ENCODE measurements at places on chromosomes 12 and 14. TPM values are rescaled to one million over a fixed set of nuclear protein-coding genes. Genes with fewer than 3 reads are reported as not detected.
A peak's percentile ranks its signal among the peaks of the same experiment; 100 is the strongest.

DNA sequence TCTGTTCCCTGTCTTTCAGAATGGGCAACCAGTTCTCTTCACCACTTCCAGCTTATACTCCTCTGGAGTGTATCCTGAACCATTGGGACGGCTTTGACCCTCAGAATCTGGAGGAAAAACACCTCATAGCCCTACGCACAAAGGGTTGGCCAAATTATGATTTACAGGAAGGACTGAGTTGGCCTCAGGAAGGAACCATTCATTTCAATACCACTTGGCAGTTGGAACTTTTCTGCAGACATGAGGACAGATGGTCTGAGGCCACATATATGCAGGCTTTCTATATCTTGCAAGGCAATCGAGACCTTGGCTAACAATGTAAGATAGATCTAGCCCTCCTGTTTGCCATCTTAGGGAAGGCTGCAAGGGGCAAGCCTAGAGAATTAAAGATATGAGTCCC is 24.0 kb downstream of the CLECL1 start:
- no peak for DNase-seq

SERPINA10 gene
- not detected for total RNA-seq

RPGRIP1 gene
- total RNA-seq = not detected

DNA sequence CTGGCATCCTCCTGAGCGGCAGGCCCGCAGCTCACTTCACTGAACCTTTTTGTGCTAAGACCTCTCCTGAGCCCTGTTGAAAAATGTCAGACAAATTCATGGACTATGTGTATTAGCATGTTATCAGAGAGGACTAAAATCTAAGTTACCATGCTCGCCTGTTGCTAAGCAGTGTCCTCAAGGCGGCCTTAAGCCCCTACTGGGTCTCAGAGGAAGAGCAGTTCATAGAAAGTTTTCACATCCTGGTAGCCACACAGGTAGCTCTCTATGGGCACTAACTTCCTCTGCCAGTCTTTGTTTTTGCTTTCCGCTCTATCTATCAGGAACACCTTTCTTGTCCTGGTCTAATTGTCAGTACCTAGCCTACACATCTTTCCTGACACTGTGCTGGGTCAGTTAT is 306.6 kb upstream of the MIS18BP1 start:
- DNase-seq = no peak

DNA sequence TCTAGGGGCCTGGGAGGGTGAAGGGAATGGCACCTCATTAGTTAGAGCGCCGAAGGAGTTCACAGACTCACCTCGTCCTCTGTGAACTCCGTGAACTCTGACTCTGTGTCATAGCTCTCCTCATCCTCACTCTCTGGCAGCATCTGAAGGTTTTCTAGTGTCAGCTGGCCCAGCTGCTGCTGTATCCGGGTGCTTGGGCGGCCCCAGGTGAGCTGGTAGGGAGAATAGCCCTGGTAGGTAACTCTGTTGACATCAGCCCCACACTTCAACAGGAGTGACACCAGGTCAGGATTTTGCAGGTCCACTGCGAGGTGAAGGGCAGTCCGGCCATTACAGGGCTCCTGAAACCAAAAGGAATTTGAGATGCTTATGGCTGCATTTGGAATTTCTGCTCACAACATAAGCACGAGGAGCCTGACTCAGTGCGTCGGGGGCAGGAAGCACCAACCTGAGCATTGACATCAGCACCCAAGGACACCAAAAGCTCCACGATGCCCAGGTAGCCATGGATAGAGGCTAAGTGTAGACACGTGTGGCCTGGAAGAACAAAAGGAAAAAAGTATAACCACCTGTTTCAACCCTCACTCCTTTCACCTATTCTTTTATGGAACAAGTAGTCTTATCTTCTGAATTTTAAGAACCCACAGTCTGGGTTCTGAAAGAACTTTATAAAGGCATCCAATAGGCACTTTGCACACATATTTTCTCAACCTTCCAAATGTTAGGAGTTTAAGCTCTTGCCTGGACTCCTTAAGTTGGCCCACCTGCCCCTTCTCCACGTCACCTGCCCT is 2.0 kb downstream of the NFKBIA start:
- no peak for DNase-seq

KCNH3 gene
- total RNA-seq = 0.10 TPM

DNA sequence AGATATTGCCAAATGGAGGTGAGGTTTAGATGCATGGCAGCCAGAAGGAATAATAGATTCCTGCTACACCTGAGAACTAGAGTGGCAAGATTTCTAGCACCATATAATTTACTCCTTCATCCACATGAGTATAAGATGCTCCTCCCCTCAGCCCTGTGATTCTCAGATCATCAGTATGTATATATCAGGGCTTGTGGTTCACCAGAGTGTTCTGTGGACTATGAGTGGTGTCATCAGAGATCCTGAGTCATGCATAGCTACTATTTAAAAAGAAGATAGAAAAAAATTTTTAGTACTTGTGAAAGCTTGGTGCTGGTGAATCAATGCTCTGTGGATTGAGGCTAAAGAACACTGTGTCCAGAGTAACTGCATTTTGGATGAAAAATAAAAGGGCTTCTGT is 285.9 kb downstream of the BMP4 start:
- no peak for DNase-seq

DNA sequence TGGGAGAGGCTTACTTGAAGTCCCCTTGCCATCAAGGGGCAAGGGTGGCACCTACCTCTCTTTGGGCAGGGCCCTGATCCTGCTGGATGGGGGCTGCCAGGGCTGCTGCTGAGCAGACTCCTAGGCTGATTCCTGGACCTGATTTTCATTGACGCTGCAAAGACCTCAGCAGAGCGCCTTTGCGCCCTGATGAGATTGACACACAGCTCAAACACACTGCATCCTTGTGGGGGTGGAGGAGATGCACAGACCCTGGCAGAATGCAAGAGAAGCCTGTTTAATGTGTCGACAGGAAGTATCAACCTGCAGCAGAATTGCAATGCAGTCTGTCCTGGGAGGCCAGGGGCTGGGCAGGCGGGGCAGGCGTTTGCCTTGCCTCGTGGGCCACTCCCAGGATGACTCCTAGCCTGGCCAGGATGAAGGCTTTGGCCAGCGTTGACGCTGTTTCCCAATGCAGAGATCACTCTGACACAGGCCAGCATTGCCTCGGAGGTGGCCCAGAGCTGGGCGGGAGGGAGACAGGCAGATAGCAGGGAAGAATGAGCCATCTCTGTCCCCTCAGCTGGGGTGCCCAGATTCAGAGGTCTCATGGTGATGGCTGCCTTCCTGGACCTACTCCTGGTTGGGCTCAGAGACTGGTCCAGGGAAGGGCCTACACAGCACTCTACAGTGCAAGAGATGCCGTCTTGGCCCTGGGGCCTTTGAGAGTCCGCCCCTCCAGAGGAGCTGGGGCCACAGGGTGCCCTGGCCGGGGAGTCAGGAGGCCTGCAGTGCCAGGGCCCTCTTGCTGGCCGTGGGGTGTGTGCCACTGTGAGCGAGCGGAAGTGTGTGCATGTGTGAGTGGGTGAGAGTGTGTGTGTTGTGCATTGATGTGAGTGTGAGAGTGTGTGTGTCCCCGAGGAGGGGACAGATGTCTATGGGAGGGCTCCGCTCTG is 108.3 kb downstream of the KIF26A start:
- peak; percentile 67 for DNase-seq

SERPINA12 gene
- not detected for total RNA-seq

RFX4 gene
- not detected for total RNA-seq

DNA sequence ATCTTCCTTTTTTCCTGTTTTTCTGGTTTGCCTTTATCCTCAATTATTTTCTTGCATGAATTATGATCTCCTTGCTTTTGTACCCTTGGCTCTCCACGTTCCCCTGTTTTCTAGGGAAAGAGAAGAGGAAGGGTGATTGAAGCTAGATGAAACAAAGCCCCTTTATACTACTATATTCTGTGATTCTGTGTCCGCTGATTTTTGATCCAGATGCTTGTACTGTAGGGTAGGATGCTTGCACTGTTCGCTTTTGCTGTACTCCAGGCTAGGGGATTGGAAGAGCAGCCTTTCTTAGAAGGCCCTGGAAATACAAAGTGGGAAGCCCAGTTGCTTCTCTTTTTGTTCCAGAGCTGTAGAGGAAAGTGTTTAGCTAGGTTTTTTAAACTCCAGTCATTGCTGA is 35.1 kb upstream of the KLHDC2 start:
- no peak for DNase-seq

MYF5 gene
- total RNA-seq = not detected

TMEM52B gene
- not detected for total RNA-seq

DNA sequence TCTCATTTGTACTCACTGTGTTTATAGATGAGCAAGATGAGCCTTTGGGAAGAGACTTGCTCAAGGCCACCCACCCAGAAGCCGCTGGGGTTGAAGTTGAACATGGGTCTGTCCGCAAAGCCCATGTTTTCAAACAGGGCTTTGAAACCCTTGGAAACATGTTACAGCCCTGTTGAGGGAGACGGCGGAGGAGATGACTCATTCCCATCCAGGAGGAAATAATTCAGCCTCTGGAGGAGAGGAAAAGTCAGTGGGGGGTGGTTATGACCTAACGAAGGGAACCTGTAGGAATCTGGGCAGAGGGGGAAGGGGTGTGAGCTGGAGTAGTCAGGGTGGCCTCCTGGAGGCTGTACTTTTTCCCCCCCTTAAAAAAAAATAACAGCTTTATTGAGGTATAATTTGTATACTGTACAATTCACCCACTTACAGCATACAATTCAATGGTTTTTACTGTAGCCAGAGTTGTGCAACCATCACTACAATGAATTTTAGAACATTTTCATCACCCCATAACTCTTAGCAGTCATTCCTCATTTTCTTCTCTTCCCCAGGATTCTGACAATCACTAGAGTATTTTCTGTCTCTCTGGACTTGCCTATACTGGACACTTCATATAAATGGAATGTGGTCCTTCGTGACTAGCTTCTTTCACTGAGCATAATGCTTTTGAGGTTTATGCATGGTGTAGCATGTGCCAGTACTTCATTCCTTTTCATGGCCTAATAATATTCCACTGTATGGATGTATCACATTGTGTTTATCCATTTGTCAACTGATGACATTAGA is 1.9 kb upstream of the RIN3 start:
- DNase-seq = no peak
